ENCODE measurements at places on chromosomes 2 and 18.

GRCh38 chr2:43190311-43191052 is 35.9 kb downstream of the ZFP36L2 start:
- no peak overlapping the region for H3K4me3 ChIP-seq
- H3K27me3 ChIP-seq = no peaks in the 10 kb centered on the region
- peaks cover 33% of the 10 kb centered on the region for H3K4me1 ChIP-seq
- no peak for DNase-seq
- no peak overlapping the region for H3K27ac ChIP-seq

DNA sequence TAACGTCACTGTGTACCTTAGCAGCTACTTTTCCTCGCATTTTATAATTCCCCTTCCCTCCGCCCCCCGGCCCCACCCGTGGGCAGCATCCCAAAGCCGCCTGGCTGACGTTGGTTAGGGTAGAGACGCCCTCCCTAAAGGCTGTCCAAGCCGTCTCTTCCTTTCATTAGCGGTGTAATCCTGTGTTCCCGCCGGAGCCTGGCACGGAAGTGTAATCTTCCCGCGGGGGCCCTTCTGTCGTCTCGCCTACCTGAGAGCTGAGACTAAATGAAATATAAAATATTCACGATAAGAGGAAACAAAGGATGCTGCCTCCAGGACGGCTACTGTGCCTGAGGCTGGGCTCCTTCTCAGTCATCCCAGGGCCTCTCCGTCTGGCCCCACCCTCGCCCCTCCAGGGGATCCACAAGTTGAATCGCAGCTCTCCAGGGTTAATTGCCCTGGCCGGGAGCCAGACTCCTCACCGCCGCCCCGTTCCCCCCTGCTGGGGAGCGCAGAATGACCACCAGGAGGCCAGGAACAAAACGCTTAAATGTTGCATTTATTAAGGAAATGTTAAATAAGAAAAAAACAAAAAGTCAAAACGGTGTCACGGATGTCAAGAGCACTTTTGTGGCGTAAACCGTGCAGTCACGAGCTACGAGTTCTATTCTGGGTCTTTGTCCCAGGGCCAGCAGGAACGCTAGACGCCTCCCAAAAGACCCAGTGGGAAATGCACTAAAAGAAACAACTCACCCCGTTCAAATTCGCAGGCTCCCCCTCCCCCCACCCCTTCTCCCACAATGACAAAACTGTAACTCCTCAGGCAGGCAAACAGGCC is 1.5 kb downstream of the RPRM start:
- H3K36me3 ChIP-seq = no peaks in the 10 kb centered on the region
- H3K27me3 ChIP-seq = peaks cover 57% of the 10 kb centered on the region
- H3K4me1 ChIP-seq = peaks cover 9% of the 10 kb centered on the region
- no peak overlapping the region for H3K27ac ChIP-seq
- H3K4me3 ChIP-seq = no peak overlapping the region

DNA sequence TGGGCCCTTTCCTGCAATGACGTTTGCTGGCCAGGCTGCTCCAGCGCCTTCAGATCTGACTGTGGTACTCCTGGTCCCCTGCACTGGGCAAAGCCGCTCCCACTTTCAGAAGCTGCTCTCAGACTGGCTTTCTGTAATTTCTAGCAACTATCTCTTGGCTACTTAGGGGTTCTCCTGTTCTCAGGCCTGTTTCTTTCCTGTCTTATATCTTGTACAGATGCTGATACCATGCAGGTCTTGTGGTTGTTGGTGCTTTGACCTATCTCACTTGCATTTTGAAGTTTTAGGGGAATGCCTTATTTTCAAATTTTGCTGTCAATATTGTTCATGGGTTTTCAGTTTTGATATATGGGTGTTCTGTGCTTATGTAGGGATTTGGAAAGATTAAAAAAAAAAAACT is 145.8 kb downstream of the CLIP4 start:
- H3K36me3 ChIP-seq = no peaks in the 10 kb centered on the region
- no peak for DNase-seq
- peaks cover 19% of the 10 kb centered on the region for H3K27me3 ChIP-seq
- H3K4me1 ChIP-seq = peaks cover 5% of the 10 kb centered on the region
- H3K4me3 ChIP-seq = no peak overlapping the region
- no peak overlapping the region for H3K27ac ChIP-seq

DNA sequence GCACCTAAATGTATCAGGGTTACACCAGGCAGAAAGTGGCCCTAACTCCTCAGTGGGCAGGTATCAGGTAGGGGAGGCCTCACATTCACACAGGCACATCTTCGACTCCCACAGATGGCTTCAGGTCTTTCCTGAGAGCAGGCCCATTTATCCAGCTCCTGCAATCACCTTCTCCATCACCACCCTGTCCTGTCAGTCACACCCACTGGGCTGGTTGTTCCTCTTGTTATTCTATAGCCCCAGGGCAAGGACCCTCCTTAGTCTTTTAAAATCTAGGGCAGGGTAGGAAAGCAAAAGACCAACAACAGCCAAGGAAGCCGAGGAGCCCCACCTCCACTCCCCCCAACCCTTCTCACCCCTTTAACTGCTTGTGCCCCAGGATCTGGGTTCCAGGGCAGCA is 9.1 kb upstream of the HOXD4 start:
- H3K4me3 ChIP-seq = no peak overlapping the region
- H3K27ac ChIP-seq = no peak overlapping the region
- peaks cover 4% of the 10 kb centered on the region for H3K4me1 ChIP-seq

- no peaks in the 10 kb centered on the region for H3K4me1 ChIP-seq
- peaks cover 51% of the 10 kb centered on the region for H3K27me3 ChIP-seq
- H3K27ac ChIP-seq = no peak overlapping the region
- no peak overlapping the region for H3K4me3 ChIP-seq
- DNase-seq = no peak
Observed at GRCh38 chr18:12074736-12075135, 18.9 kb upstream of the ANKRD62 start.

- H3K27ac ChIP-seq = no peak overlapping the region
- no peaks in the 10 kb centered on the region for H3K27me3 ChIP-seq
- no peak for DNase-seq
- peaks cover 20% of the 10 kb centered on the region for H3K36me3 ChIP-seq
- H3K4me1 ChIP-seq = no peaks in the 10 kb centered on the region
- no peak overlapping the region for H3K4me3 ChIP-seq
Observed at GRCh38 chr2:178128836-178129630, 16.8 kb downstream of the RBM45 start.

- no peaks in the 10 kb centered on the region for H3K36me3 ChIP-seq
- H3K27ac ChIP-seq = no peak overlapping the region
- peaks cover 2% of the 10 kb centered on the region for H3K27me3 ChIP-seq
- DNase-seq = no peak
Observed at GRCh38 chr2:19807346-19807745, 94.4 kb downstream of the TTC32 start.

- peaks cover 1% of the 10 kb centered on the region for H3K27me3 ChIP-seq
- no peak overlapping the region for H3K4me3 ChIP-seq
- H3K27ac ChIP-seq = no peak overlapping the region
- H3K4me1 ChIP-seq = no peaks in the 10 kb centered on the region
- no peaks in the 10 kb centered on the region for H3K36me3 ChIP-seq
Observed at GRCh38 chr18:46723856-46724415, 32.9 kb downstream of the ST8SIA5 start.

DNA sequence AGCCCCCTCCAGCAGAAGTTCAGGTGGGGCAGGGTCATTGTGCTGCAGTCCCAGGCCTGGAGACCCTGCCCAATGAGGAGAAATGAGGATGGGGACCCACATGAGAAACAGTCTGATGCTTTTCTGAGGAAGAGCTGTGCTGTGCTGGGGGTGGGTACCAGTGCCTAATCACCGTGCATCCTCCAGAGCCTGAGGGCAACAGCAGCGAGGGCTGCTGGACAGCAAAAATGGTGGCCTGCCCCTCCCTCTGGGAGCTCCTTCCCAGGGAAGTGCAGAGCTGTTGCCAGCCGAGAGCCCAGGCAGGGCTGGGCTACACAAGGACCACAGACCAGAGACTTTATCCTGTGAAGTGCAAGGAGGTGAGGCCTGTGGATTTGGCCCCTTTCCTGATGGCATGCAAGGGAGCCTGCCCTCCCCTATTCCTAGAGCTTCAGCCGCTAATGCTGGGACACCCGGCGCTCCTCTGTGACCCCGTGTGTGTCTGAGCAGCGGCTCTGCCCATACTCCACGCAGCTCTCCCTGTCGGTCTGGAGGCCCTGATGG is 134.8 kb downstream of the DSEL start:
- H3K27ac ChIP-seq = no peak overlapping the region
- no peak for DNase-seq
- H3K36me3 ChIP-seq = no peaks in the 10 kb centered on the region
- no peaks in the 10 kb centered on the region for H3K27me3 ChIP-seq
- no peak overlapping the region for H3K4me3 ChIP-seq

- DNase-seq = no peak
- no peak overlapping the region for H3K27ac ChIP-seq
- H3K4me3 ChIP-seq = no peak overlapping the region
- H3K27me3 ChIP-seq = no peaks in the 10 kb centered on the region
- H3K36me3 ChIP-seq = no peaks in the 10 kb centered on the region
Observed at GRCh38 chr2:2871480-2872308, 505.9 kb downstream of the EIPR1 start.

GRCh38 chr18:68735483-68736343 is 20.8 kb upstream of the TMX3 start:
- DNase-seq = no peak
- H3K27ac ChIP-seq = no peak overlapping the region
- H3K27me3 ChIP-seq = peaks cover 3% of the 10 kb centered on the region

DNA sequence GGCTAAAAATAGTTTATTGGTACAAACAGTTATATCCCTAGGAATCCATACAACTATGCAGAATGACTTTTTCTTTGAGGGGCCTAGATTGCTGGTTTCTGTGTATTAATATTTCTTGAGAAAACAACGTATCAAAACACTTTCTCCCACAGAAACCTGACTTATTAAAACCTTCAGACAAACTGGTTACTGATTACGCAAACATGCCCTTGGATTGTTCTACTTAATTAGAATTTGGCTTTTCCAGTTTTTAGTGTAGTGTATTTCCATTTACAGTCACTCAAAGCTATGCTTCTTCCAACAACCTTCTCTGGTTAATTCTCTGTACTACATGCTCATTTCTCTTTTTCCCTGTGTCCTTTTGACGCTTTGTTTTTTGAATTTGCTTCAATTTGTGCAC is 20.0 kb downstream of the VAPA start:
- H3K36me3 ChIP-seq = peaks cover 54% of the 10 kb centered on the region
- H3K27ac ChIP-seq = no peak overlapping the region
- H3K4me1 ChIP-seq = peaks cover 14% of the 10 kb centered on the region
- no peak overlapping the region for H3K4me3 ChIP-seq
- DNase-seq = no peak
